ENCODE measurements at places on chromosomes 7 and 10. TPM values are rescaled to one million over a fixed set of nuclear protein-coding genes. Genes with fewer than 3 reads are reported as not detected.

IFIT1B gene
- not detected for total RNA-seq

GRCh38 chr7:151508991-151509390 lies 10.7 kb downstream of the RHEB start:
- no peak for DNase-seq

DNA sequence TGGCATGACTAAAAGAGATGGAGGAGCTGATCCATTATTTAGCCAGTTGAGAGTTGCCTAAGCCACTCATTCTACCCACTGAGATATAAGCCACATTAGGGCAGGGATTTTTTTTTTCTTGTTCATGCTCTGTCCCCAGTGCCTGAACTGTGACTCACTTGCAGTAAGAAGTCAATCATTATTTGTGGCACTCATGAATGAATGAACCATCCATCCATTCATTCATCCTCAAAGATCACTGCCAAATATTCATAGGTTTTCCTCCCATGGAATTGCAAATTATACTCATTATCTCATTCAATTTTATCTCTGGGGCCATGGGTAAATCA lies 22.8 kb upstream of the ARID5B start:
- DNase-seq: no peak

DNA sequence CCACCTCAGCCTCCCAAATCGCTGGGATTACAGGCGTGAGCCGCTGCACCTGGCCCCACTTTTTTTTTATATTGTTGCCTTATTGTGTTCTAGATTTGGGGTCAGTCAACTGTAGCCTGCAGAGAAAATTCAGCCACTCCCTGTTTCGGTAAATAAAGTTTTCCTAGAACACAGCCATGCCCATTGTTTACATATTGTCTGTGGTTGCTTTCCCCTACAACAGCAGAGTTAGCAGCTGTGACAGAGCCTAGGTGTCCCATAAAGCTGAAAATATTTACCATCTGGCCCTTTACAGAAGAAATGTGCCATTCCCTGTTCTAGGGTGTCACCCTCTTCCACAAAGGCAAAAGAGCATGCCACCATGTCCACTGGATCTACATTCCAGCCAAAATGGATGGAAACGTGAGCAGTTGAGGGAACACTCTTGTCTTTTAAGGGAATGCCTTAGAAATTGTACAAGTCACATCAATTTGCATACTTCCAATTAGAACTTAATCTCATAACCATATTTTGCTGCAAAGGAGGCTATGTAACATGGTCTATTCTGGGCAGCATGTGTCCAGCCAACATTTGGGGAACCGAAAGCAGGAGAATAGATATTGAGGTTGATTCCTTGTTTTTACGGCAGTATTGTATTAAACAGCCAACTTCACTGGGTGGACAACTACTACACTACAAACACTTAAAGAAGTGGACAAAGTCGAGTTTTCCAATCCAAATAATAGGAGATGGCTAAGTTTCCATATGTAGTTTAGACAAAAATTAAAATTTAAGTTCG lies 11.0 kb upstream of the BLVRA start:
- DNase-seq: no peak

GRCh38 chr10:84908491-84908890 lies 580.1 kb downstream of the CCSER2 start:
- DNase-seq: no peak

DNA sequence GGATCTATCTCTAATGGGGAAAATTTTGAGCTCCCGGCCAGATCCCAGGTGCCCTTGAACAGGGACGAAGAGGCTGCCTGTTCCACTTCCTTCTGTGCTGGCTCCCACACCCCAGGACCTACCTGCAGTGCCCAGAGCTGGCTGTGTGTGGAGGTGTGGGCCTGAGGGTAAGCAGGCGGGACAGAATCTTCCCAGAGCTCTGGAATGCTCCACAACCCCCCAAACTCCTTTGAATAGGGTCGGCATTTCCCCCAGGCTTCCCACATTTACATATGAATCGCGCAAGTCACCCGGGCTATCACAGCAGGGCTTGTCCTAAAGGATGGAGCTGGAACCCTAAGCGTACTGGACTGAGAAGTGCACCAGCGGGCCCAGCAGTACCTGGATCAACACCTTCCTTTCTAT lies 95.9 kb downstream of the DNMBP start:
- no peak for DNase-seq

Measured in breast epithelium (tissue), 4 donors.